ENCODE measurements at places on chromosomes 1 and 21.

DNA sequence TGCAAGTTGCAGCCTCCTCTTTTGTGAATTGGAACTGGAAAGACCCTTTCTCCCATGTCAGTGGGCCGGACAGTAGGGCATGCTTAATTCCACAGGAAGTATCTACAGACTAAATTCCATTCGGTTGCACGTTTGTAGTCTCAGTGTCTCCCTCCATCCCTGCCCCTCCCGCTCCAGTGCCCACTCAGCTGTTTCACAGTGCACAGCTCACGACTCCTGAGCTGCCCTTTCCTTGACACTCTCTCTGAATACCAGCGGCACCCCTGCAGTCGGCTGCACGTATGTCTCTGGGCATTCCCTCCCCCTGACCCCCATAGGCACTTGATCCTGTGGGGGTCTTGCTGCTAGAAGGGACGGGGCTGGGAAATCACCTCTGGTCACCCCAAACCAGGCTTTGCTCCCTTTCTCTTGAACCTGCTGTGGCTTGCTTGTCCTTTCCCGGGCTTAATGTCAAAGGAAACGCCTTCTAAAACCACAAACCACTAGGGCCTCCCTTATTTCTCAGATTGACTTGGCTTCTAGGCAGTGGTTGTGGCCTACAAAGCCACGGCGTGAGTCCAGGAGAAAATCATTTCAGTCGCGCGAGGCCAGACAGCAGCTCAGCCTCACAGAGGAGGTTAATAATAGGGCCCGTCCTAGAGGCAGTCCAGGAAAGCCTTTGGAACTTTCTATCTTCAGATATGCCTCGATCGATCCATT is 365.3 kb upstream of the PROX1 start:
- no peak for DNase-seq

DNA sequence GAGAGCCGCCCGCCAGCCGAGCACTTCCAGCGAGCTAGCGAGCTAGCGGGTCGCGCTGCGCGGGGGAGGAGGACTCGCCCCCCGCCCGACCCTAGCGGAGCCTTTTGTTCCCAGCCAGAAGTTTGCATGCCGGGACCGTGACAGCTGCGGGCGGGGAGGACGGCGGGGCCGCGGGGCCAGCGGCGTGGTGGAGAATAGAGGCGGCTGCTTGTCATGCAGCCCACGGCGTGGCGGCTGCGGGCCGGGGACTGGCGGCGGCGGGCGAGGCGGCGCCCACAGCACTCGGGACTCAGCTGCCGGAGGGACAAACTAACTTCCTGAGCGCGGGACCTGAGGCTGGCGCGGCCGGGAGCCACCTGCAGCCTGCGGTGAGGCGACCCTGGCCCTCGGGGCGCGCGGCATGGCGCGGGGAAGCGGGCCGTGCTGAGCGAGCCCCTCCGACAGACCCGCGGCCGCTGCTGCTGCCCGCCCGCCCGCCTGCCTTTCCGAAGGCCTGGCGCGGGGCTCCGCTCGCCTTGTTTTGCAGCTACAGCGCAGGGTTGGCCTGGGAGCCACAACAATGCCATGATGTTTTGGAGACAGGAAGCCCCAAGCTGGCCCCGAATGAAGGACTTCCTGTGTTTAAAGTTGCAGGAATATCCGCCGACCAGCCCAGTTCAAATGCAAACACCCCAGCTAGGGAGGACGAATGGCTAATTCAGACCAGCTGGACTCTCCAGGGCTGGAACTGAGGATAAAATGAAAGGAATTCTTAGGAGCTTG is 82.2 kb upstream of the BMP8A start:
- peak; percentile 30 for DNase-seq

DNA sequence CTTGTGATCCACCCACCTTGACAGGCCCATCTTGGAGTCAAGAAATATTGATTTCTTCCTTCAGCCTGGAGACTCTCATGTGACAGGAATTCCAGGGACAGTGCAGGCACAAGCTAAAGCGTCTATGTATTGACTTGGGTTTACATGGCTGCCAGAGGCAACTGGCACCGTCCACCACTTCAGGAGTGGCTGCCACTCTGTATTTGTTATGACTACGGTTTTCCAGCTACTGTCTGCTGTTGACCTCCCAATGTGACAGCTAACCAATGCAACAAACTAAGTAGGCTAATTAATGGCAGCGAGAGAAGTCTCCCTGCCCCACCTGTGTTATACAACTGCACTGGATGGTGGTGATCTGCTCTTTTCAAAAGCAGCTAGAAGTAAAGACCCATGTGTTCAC is 56.9 kb downstream of the CD58 start:
- no peak for DNase-seq

GRCh38 chr1:217134857-217135568 is 411.8 kb upstream of the ESRRG start:
- DNase-seq = peak; percentile 34

- DNase-seq = no peak
Measured at GRCh38 chr1:201557572-201557958, 18.6 kb downstream of the NAV1 start.

DNA sequence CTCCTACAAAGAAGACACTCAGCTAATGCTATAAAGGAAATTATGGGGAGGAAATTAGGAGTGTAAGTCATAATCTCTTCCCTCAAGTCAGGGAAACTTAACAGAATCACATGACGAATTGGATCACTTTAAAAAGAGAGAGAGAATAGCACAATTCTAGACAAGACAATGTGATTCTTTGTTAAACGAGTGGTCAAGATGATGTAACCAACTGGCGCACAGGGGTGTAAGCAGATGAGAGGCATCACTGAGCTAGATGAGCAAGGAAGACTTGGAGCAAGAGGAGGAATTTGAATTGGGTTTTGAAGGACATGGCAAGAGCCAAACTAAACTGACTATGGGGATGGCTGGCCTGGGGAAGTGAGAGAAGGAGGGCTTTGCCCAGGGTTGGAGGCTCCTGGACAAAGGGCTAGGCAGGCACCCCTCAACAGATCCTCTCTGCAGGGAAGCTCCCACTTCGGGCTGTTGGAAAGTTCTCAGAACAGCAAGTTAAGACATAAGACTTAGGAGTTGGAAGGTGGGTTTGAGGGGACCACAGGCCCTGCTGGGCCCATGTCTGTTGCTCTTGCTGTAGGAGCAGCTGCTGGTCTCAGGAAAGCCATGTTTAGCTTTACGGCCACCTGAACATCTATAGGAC is 123.9 kb upstream of the GRIK3 start:
- DNase-seq = no peak

- no peak for DNase-seq
Measured at GRCh38 chr1:173248247-173248940, 41.3 kb upstream of the TNFSF4 start.

- no peak for DNase-seq
Measured at GRCh38 chr1:59355361-59355760, 58.5 kb downstream of the FGGY start.

DNA sequence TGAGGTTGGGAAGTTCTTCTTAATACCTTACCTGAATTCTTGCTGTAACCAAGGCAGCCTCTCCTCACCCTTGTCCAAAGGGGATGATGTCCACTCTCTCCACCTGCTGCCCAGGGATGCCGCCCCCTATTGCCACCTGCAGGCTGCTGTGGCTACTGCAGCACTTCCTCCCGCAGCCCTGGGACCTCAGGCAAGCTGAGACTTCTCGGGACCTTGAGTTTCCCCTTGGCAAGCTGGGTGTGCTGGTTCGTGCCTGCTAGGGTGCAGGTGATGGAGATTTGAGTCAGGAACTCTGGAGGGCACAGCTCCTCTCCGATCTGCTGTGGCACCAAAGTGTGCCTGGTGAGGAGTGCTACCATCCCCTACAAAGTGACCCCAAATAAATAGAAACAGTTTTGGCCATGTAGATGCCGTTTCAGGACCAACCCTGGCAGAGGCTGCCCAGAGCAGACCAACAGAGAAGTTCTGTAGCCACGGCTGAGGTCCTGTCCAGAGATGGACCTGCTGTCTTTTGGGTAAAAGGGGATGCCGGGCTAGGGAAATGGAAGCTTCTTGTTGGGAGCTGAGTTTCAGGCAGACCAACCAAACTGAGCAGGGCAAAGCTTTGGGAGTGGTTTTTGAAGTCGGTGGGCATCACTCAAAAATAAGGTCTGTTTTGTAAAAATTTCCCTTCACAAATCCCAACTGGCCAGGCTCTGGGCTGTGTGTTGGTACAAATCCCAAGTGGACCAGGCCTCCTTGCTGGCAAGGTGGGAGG is 31.7 kb downstream of the RUNX3 start:
- DNase-seq = peak; percentile 33

DNA sequence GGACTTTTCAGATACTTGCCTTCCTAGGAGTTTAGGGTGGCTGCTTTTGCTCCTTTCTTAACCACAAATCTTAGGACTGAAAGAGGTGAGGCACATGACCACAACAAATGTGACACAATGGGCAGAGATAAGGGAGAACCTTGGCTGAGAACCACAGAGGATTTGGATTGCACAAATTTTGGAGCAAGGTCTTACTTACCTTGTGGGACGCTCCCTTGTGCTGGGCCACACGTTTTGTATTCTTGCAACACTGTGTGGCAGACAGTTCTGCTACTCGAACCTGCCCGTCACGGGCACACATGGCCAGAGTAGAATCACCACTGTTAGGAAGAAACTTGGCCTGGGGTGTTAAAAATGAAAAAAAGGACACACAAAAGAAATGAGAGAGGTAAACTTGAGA is 23.9 kb downstream of the DCAF8 start:
- DNase-seq = no peak

- DNase-seq = peak; percentile 56
Measured at GRCh38 chr1:37682334-37682987, 9.9 kb upstream of the CDCA8 start.

GRCh38 chr1:45953934-45954847 is 150.8 kb downstream of the MAST2 start:
- DNase-seq = peak; percentile 80

DNA sequence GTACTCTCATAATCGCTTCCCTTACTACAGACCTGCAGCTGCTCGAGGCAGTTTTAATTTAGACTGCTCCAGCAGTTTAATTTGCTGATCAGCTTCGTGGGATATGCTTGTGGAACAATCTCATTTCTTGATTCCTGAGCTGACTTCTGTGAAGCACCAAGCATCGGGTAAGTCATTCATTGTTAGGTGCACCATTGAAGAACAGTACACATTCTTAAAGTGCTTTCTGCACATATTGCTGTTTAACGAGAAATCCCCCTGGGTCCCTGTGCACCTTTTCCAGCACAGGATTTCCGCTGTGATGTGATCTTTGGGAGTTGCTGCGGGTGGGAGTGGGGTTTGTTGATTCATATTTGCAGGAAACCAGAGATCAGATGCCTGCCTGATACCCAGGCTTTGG is 9.1 kb downstream of the GALNT2 start:
- DNase-seq = no peak

- no peak for DNase-seq
Measured at GRCh38 chr1:39683591-39684312, 7.5 kb downstream of the HPCAL4 start.

GRCh38 chr1:101086783-101087182 is 61.2 kb upstream of the DPH5 start:
- DNase-seq = no peak

DNA sequence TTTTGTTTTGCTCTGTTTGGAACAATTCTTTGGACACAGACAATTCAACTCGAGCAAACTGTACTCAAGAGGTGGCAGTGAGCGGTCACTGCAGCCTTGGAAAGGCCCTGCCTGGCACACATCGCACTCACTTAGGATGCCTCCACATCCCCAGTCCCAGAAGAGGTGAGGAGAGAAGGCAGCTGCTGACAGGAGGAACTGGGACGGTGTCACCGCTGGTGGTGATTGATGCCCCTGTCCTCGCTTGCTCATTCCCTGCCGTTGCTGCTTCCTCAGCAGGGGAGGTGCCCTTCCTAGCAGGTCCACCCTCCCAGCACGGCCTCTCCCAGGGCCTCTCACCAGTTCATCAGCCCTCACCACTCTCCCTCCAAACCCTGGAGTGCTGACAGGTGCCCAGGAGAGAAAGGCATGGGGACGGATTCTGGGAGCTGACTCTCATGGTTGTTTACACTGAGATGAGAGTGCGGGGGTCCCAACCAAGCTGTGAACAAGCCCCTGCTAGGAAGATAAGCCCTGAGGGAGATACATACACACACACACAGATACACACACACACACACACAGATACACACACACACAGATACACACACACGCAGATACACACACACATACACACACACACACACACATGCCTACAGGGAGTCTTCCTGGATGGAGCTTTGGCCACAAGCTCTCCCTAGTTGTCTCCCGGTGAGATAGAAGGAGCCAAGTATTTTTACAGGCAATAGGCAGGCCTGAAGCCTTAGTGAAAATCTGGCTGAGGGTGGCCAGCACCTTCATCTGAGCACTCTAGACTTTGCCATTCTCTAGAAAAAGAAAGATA is 101.1 kb downstream of the CDC7 start:
- DNase-seq = no peak

GRCh38 chr1:1157426-1157913 is 16.2 kb upstream of the TTLL10 start:
- peak; percentile 91 for DNase-seq

GRCh38 chr1:83763361-83764095 is 235.4 kb downstream of the TTLL7 start:
- no peak for DNase-seq

DNA sequence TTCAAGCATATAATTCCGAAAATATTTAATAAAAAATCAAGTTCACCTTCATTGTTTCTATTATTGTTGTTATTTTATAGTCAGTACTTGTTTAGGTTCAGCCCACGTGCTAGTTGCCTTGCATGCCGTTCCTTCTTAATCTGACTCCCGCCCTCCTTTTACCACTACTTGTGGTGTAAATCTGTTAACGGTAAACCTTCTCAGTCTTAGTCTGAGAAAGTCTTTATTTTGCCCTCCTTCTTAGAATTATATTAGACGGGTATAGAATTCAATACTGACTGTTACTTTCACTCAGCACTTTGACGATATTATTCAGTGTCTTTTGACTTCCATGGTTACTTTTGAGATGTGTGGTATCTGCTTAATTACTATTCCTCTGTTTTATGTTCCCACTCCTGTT is 104.8 kb downstream of the RGL1 start:
- DNase-seq = no peak

GRCh38 chr1:234393190-234393589 is 19.9 kb downstream of the COA6 start:
- no peak for DNase-seq

- DNase-seq = no peak
Measured at GRCh38 chr1:181953596-181953995, 107.9 kb downstream of the ZNF648 start.

- peak; percentile 41 for DNase-seq
Measured at GRCh38 chr1:12078938-12079861, 16.1 kb downstream of the TNFRSF8 start.

Measured in ACHN (cell line).